ENCODE measurements at places on chromosomes 1 and 21.

DNA sequence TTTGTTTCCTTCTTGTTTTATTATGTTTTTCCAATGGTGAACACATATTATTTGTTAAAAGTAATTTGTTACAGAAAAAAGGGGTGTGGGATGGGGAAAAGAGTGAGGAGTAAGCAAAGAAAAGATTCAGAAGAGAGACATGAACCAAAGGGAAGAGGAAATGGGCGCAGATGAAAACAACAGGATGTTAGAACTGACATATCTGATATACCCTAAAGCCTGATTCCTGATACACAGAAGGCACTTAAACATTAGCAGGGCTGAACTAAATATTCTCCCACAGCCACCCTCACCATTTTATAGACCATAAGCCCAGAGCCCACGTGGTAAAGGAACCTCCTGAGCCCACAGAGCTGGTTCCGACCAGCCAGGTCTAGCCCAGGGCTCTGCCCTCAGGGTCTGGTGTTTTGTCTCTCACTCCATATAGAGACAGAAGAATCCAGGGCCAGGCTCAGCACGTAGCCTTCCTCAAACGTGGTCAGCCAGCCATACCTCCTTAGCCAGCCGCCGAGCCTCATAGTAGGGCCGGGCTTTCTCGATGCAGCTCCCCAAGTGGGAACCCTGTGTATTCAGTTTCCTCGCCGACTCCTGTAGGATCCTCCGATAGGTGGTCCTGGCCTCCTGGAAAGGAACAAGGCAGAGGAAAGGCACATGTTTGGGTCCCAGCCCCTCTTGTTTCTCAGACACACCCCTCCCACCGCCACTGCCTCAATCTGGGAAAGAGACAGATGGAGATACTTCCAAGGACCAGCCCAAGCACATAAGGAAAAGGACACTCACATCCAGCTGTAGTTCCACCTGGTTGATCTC, 9.5 kb downstream of the SH3BP5L start:
- DNase-seq: no peak

- no peak for DNase-seq
These were observed 90.3 kb downstream of the WLS start for GRCh38 chr1:68142036-68142435.

DNA sequence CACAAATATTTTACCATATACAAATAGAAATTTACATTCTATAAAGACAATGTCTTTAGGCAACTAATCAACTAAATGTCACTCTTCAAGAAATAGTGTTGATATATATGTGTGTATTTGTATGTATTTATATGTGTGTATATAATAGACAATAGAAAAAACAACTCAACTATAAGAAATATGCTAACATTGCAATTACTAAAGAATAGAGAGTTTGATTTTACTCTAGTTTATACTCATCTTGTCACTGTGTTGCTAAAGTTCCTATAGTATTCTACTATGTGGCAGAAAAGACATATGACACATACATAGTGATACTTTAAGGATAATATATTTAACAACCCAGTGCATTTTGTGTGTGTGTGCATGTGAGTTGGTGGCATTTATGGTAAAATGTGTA, 1728.3 kb downstream of the PLA2G4A start:
- DNase-seq: no peak

DNA sequence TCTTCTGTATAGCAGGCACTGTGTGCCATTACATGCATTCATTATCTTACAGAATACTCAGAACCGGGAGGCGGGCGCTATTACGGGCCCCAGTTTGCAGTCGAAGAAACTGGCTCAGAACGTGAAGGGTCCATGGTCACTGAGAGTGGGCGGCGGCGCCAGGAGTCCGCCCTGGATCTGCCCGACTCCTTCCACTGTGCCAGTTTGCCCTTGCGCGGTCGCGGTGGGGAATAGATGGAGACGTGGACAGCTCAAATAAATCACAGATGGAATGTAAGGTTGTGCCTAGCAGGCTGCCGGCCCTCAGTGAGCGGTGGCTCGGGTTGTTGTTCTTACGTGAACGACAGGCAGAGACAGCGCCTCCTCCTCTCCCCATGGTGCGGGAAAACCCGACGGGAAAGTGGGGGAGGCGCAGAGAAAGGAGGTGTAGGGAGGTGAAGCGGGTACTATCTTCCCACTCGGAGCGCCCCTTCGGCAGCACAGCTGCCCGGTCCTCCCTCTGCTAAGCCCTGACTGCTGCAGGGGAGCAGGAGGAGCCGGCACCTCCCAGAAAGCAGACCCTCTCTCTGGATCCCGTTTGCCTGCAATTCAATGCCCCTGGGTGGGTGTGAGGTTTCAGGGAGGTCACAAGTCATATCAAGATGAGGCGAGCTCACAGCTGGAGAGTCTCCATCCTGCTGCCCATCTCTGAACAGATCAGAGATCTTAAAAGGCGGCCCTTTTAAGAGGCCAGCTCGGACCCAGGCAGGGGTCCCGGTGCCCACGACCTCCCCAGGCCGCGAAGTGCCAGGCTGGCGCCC, 1.1 kb downstream of the COL9A2 start:
- DNase-seq: no peak

GRCh38 chr21:27021046-27021445, 54.2 kb upstream of the ADAMTS5 start:
- DNase-seq: no peak

DNA sequence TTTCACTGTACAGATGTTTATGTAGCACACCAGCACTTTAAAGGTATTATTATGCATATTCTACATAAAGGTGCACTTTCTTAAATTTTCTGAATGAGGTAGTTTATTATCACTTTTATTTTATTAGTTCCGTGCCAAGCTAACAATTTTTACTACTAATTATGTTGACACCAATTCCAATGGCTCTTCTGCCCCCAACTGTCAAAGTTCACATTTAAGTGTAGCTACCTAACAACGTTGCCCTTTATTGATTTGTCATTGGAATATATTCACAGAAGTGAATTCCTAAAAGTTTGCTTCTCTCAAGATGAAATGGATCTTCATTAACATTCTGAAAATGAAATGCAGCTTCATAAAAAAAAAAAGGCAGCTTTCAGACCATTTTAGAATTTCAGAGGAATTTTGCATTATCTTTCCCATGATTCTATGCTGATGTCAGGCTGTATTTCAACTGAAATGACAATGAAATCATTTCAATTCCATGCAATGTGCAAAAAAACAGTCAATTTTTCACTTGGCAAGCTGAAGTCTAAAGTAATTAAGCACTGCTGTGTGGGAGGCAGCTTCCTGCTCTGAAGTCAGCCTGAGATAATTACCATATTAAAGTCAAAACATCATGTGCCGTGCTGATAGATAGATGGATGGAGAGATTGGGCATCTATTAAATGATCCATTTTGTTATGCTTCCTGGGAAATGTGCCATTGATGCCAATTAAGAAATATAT, 229.2 kb downstream of the TTLL7 start:
- DNase-seq: no peak

- no peak for DNase-seq
These were observed 29.0 kb upstream of the KCNK1 start for GRCh38 chr1:233584931-233585330.

DNA sequence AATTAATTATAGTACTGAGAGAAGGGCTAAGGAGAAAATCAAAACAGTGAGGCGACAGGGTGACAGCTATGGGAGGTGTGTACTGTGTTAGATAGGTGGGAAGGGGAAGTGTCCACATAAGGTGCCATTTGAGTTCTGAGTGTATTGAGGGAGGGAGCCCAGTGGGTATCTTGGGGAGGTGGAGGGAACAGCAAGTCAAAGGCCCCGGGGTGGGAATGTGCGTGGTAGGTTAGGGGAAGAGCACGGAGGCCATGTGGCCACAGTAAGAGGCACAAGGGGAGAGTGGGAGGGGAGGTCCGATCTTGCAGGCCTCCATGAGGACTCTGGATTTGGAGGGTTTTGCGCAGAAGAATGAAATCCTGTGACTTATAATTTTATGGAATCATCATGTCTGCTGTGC, 3.0 kb upstream of the XKR8 start:
- DNase-seq: no peak
